Activated naive CD4-positive, alpha-beta T cell treated with anti-CD3 and anti-CD28 coated beads, Interleukin-2, amount 50 U/mL, for 72 hours (primary cell): ENCODE measurements at places on chromosomes 7 and 10. TPM values are rescaled to one million over a fixed set of nuclear protein-coding genes. Genes with fewer than 3 reads are reported as not detected.

- no peak for DNase-seq
Measured at GRCh38 chr7:6284461-6285360, 12.3 kb upstream of the CYTH3 start.

DNA sequence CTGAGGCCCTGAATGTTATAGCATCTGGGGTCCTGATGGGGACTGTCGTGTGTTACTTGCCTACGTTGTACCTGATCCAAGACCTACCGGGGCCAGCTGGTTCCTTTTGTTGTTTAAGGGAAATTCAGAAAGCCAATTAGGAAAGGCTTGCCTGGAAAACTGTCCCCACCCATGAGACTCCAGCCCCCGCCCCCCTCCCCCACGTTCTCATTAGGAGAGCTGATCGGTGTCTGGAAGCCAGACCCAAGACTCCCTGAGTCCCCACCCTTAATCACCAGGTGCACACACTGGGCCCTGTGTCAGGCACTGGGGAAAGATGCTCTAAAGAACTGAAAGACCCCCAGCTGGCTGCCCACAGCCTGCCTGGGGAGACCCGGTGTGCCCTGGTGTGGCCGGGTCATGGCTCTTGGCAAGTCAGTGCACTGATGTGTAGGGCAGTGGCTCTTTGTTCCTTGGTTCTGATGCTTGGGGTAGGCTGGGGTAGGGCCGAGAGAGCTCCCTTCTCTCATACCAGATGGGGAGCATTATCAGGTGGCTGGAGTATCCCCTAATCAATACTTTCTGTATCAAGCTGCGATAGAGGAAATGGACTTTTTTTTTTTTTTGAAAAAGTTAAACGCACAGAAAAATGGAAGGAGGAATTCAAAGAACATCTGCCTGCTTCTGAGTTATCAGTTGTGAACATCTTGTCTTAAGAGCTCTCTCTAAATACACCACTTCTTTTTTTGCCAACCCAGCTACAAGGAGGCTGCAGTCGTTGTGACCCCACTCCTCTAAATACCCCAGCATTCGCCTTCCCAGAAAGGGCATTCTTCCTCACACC lies 16.9 kb downstream of the TSPAN15 start:
- DNase-seq: no peak

DNA sequence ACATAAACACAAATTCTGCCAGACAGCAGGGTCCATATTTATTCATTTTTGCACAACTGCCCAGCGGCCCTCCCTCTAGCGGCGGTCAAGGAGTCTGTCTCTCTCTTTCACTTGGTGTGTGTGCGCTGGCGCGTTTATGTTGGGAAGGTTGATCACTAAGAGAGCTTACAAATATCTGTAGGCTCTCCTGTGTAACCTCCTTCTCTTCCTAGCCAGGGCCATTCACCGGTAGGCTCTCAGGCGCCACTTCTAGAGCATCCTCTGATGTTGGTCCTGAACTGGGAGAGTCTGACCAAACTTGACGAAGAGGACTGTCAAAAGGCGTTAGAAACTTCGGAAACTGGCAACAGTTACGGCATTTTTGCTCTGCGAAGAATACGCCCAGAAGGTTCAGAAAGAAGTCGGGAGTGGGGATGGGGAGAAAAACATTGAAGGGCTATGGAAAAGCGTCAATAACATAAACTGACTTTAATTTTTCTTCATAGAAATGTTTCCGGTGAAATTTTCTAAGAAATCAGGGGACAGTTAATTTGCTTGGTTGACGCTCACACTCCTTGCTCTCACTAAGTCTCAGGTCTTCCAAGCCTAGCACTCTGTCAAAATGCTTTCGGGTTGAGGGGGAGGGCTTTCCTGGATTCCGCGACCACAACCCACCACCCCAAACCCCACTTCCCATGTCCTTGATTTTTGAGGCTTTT lies 731.1 kb downstream of the ZWINT start:
- no peak for DNase-seq

DNA sequence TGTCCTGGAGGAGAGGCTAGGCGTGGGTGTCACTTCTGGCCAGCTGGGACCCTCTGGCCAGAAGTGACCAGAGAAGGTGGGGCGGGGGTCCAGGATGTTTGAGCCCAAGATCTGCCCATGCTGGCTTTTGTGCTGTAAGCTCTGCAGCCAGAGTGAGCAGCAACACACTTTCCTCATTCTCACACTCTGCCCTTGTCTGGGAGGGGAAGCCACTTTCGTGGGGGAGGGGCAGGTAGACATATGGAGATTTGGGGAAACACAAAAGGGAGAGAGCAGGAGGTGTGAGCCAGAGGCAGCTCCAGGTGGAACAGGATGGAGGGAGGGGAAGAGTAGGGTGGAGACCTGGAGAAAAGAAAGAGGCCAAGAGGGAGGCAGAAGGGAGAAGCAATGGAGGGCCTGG lies 31.5 kb upstream of the ADCYAP1R1 start:
- DNase-seq: no peak

DNA sequence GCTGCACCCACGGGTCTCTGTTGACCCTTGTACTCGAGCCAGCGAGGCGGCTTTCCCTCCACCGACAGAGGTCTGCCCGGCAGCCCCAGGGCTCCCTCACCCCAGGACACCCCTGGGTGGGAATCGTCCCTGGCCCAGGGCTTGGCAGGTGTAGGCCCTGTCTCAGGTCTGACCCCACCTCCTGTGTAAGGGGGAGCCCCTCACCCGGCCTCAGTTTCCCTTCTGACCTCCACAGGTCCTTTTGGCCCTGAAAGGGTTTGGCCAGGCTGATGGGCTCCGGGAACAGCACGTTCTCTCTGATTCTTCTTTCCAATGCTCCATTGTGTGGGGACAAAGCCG lies 25.0 kb upstream of the ELFN1 start:
- no peak for DNase-seq

- no peak for DNase-seq
Measured at GRCh38 chr10:78600740-78601139, 468.0 kb upstream of the ZMIZ1 start.

- DNase-seq: no peak
Measured at GRCh38 chr10:1977461-1977860, 240.1 kb upstream of the ADARB2 start.

DNA sequence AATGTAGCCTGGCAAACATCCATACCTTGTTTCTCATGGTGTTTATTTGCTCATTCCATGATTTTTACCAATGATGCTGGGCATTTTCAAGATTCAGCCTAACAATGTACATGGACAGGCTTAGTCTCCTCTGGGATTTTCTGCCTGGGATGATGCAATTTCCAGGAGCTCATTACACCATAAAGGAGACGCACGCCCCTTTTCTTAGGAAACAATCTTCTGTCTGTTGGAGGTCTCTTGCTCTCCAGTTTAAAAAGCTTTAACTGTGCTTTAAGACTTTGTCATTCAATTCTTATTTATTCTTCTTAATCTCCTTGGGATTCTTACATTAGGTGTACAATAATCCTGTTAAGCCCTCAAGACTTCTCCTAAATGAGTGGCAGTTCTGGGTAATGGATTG lies 150.3 kb upstream of the NRP1 start:
- no peak for DNase-seq

- no peak for DNase-seq
Measured at GRCh38 chr10:70510453-70510852, 31.9 kb downstream of the PALD1 start.

GRCh38 chr10:50623663-50624412 lies at the start of gene SGMS1:
TSS of gene SGMS1 (minus strand) at chr10:50623956. CDS start at chr10:50344114, 279,842 bp downstream.
- DNase-seq: peak; percentile 83

GRCh38 chr10:12491491-12491890 lies 142.1 kb downstream of the CAMK1D start:
- no peak for DNase-seq

DNA sequence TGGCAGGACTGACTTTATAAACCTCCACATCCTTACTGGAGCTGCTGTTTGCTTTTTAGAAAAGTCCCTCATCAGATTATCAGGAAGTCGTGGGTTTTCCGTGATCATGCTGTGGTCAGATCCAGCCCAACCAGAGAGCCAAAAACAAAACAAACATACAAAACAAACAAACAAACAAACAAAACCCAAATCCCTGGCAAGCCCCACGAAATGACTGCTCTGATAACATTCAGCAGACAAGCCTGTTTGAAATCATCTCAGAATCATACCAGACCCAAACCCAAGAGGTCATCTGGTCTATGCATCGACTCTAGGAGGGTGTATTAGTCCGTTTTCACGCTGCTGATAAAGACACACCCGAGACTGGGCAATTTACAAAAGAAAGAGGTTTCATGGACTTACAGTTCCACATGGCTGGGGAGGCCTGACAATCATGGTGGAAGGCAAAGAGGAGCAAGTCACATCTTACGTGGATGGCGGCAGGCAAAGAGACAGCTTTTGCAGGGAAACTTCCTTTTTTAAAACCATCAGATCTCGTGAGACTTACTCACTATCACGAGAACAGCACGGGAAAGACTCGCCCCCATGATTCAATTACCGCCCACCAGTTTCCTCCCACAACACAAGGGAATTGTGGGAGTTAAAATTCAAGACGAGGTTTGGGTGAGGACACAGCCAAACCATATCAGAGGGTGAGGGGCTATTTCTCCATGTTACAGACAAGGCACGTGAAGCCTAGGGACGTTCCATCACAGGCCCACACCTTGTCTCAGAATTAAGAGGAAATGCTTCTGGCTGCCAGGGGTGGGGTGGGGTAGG lies 85.7 kb downstream of the PARP12 start:
- no peak for DNase-seq

DNA sequence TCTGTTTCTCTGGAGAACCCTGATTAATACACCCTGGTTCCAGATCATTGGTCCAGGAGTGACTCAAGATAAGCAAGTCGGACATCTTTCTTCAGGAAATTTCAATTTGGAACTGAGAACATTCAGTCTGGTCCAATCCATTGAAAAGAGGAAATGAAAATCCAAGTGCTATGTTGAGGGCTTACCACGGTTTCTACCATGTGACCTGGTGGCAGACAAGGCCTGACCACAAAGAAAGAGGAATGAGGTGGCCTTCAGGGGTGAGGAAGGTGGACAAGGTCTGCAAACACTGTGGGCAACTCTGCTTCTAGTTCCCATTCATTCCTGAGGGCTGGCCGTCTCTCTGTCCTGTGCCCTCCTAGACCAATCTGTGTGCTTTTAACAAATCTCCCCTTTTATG lies 149.2 kb upstream of the GHITM start:
- DNase-seq: no peak

- DNase-seq: peak; percentile 42
Measured at GRCh38 chr7:1674161-1675035, 4.3 kb downstream of the ELFN1 start.

DNA sequence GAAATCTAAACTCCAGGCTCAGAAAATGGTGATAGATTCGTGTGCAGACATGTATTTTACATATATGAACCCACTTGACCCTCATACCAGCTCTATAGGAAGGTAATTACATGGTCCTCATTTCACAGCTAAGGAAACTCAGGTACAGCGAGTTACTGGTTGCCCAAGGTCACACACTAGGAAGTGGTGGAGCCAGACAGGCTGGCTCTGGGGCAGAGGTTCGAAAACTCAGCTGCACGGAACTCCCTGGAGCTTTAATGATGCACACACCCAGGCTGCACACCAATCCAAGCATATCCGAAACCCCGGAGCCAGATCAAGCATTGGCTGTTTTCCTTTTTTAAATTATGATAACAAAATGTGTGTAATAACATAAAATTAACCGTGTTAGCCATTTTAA lies 172.4 kb downstream of the COBL start:
- DNase-seq: no peak

GRCh38 chr10:58856508-58857240 lies 319.8 kb upstream of the PHYHIPL start:
- no peak for DNase-seq

GRCh38 chr7:77843194-77843593 lies 44.6 kb downstream of the PHTF2 start:
- no peak for DNase-seq

GRCh38 chr10:119620241-119621077 lies 23.7 kb upstream of the TIAL1 start:
- no peak for DNase-seq

- peak; percentile 35 for DNase-seq
Measured at GRCh38 chr10:11232222-11232961, 214.7 kb downstream of the CELF2 start.

- DNase-seq: no peak
Measured at GRCh38 chr10:79189181-79189580, 120.4 kb downstream of the ZMIZ1 start.

- no peak for DNase-seq
Measured at GRCh38 chr10:71204746-71205145, 7.6 kb upstream of the UNC5B start.

DNA sequence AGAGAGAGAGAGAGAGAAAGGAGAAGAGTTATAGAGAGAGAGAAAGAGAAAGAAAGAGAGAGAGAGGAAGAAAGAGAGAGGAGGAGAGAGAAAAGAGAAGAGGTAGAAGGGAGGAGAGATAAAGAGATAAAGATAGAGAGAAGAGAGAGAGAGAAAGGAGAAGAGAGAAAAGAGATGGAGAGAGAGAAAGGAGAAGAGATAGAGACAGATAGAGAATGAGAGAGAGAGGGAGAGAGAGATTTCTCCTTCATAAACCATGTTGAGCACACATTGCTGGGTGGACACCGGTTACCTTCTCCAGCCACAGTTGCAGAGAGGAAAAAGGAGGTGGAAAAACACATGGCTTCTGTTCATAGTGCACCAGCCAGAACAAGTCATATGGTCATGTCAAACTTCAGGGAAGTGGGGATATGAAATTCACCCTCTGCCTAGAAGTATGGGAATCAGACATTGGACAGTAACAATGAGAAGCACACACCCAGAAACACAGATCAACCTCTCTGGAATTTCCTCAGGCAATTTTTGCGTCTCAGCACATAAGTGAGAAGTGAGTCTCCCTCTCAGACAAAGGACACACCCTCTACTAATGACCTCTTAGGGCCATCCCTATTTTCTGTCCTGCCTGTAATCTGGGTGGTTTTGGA lies 172.5 kb upstream of the SVIL start:
- no peak for DNase-seq

DNA sequence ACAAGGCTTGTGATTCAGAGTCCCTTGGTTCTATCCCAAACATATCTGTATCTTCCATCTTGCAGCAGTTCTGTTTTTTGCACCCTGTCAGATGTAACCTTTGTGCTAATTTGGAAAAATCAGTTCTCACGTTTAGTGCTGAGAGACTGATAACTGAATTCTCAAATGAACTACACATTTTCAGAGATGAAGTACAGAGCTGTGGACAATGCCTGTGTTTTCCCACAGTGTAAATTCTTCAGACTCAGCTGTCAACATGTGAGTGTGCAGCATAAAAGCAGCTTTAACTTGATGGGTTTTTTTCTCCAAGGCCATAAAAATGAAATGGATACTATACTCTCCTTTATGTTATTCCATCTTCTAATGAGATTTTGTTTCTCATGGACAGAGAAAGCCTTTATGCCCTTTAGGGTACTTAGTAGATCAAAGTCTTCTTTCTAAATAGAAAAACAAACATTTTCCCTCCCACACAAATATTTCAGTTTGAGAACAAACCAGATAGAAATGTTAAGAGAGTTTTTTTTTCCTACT lies 150.9 kb downstream of the SEMA3A start:
- DNase-seq: no peak

FGL2 gene
- 0.14 TPM for total RNA-seq

OPALIN gene
- not detected for total RNA-seq

GPAM gene
- total RNA-seq: 6.3 TPM

UPK3BL2 gene
- 23.3 TPM for total RNA-seq

TMEM196 gene
- not detected for total RNA-seq

PAPOLB gene
- total RNA-seq: not detected

CNPY1 gene
- total RNA-seq: not detected

NPVF gene
- not detected for total RNA-seq

PIK3CG gene
- 17.3 TPM for total RNA-seq

FXYD4 gene
- not detected for total RNA-seq

EPHB4 gene
- total RNA-seq: 11.1 TPM

WBP1L gene
- total RNA-seq: 15.7 TPM

NPY4R gene
- not detected for total RNA-seq
